Endothelial cell of umbilical vein (primary cell): ENCODE measurements at places on chromosomes 13 and 19. TPM values are rescaled to one million over a fixed set of nuclear protein-coding genes. Genes with fewer than 3 reads are reported as not detected.

GRCh38 chr13:99263126-99263785 lies 5.1 kb upstream of the GPR18 start:
- no peak for DNase-seq

GRCh38 chr13:67390462-67391086 lies 160.4 kb upstream of the PCDH9 start:
- no peak for DNase-seq

FSTL3 gene
- 19.9 and 30.3 TPM in 2 replicates for total RNA-seq

DNA sequence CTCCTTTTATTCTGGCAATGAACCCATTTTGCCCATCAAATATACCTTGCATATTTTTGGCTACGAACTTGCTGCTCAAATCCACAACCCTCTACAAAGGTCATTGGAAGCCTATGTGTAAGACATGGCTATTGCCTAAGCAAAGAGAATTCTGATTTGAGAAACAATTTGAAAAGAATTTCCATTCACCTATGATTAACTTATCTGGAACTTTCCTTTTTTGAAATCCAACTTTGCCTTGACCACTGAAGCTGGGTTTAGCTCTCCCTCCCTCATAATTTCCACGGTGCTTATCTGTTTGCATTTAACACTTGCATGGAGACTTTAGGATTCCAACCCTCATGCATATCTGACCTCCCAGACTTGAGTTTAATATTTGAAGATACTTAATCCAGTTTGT lies 1514.7 kb upstream of the SLC10A2 start:
- no peak for DNase-seq

C19orf73 gene
- total RNA-seq = 1.5 TPM in 1 of 2 replicates, not detected in the other

- peak; percentile 29 for DNase-seq
Measured at GRCh38 chr19:51702103-51702824, 9.1 kb downstream of the SPACA6 start.

ATP1A3 gene
- total RNA-seq = 0.40 TPM in 1 of 2 replicates, not detected in the other

DNA sequence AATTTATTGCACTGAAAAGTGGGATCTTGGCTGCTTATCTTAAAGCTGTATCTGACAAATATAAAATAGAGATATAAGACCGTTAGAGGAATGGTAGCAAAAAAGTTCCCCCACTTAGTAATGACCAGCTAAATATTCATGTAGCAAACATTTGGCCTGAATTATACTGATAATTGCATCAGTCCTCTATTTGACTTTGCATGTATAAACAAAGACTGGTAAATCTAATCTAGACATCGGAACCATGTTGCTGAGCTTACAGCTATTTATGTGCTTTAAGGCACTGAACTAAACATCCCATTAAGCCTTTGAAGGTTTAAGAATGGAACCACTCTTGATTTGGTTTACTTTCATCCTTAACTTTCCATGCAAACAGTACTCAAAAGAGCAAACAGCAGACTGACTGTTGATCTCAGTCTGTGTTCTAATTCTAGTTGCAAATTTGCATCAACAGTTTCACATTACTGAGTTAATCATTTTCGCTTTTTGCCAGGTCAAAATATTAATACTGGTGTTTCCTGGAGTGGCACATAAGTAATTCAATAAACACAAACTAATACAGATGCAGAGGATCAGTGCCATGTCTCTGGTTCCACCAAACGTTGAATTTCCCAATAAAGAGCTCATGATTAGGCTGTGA lies 203.5 kb upstream of the HTR2A start:
- no peak for DNase-seq

DNA sequence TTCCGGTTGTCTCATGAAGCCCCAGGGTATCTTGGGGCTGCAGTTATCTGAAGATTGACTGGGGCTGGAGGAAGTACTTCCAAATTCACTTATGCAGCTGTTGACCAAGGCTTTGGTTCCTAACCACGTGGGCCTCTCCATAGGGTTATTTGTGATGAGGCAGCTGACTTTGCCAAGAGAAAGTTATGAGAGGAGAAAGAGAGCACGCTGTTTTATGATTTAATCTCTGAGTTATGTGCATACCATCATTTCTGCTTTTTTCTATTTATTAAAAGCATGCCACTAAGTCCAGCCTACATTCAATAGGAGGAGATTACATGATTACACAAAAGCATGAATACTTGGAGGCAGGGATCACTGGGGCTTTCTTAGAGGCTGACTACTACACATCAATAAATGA lies 215.5 kb downstream of the NHLRC3 start:
- DNase-seq = no peak

DNA sequence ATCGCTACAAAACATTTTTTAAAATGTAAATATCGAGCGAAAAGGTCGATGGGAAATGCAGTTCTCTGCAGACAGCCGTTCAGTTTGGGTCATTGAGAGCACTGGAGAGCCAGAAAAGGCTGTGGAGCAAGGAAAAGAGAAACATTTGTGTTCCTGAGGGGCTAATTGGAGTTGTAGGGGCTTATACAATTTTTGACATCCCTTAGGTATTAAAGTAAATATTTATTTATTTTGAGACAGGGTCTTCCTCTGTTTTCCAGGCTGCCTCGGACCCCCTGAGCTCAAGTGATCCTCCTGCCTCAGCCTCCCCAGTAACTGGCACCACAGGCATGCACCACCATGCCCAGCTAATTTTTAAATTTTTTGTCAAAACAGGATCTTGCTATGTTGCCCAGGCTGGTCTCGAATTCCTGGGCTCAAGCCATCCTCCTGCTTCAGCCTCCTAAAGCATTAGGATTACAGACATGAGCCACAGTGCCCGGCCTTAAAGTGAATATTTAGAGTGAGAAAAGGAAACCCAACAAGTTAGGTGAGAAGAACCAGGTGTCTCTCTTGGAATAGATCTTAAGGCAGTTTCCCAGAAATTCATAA lies 825 bp upstream of the YIF1B start:
- no peak for DNase-seq

DNA sequence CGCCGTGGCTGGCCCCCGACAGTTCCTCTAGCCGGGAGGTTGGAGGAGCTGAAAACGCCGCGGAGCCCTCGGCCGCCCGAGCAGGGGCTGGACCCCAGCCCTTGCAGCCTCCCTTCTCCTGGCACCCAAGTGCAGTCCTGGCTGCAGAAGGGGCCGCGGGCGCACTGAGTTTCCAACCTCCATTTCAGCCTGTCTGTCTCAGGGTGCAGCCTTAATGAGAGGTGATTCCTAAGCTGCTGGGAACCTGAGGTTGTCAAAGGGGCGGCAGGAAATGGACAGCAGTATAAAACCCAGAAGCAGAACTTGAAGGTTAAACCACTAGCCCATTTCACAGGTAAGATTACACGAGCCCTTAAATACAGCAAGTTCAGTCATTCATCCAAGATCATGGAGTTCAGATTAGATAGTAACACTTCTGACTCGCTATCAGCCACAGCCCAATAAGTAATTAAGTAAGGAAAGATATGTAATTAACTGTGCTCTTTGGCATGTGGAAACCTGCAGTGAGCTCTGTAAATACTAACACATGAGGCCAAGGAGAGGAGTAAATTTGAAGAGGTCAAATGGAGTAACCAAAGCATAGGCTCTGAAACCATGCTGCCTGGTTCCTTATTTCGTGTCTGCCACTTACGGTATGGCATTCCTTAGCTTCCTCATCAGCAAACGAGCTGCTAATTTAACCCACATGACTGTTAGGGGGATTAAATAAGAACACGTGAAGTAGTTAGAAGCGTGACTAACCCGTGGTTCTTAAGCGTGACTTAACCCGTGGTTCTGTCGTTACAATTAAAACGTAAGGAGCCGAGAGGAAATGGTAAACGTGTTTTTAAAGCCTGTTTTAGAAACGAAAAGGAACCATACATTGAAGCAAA lies 686 bp downstream of the SETDB2 start:
- DNase-seq = no peak

GRCh38 chr13:31476753-31477152 lies 262.6 kb upstream of the RXFP2 start:
- no peak for DNase-seq

DNA sequence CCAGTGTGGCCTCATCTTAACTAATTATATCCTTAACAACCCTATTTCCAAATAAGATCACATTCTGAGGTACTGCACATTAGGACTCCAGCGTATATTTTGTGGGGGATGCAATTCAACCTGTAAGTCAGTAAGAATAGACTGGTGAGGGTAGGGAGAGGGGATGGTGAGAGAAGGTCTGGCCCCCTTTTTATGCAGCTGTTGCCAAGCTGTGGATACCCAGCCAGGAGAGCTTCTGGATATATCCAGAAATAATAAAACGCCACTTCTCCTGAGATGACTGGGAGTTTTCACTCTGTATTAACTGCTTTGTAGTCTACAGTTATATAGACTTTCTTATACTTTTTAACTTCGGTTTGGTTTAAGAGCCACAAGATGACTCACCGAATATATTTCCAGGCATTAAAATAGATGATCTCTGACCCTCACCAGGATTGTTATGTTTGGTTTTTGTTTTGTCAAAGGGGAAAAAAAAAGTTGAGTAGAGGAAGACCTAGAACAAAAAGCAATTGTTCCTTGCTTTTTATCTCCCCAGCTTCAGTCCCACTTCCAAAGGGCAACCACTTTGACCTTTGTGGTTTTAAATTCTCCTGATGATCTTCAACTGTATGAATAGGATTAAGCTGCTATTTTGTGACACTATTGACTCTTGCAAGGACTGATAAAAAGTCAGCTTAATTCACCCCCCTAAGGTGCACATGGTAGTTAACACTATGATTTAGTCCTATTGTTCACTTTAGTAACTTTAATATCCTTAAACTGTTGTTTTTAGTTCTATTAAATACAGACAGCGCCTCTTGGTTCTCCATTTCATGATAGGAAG lies 3.1 kb upstream of the NEK3 start:
- peak; percentile 94 for DNase-seq

SGCG gene
- total RNA-seq = not detected in 2 replicates

DNA sequence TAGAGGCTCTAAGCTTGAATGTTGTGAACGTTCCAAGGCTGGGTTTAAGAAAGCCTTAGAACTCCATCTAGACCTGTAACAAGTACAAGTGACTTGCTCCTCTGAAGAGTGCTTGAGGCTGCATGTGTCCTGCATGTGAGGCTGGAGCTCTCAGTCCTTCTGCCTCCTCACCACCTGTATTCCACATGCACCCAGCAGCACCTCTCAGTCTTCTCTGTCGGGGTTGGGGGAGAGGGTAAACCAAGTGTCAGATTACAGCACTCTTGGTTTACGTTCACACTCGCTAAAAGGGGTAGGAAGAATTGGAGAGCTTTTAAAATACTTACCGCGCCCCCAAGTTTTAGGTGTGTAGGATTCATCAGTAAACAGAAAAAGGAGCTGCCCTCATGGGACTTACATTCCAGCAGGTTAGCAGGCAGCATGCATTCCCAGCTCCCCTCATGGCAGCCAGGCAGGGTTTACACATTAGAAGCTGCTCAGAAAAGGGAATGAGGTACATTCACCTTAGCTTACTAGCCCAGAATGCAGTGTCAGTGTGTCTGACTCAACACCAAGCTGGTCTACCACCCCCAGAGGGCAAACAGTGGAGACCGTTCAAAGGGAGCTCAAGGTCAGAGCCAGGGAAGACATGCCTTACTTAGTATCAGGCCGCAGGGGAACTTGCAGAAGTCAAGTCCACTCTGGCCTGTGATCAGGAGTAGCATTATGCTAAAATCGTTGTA lies 248.1 kb downstream of the PCCA start:
- DNase-seq = no peak

CEACAM7 gene
- total RNA-seq = not detected in 2 replicates

CCDC169 gene
- 2.5 and 5.3 TPM in 2 replicates for total RNA-seq

RLN3 gene
- not detected in 2 replicates for total RNA-seq
